GM23338 (cell line): ENCODE measurements at places on chromosomes 6 and 20. TPM values are rescaled to one million over a fixed set of nuclear protein-coding genes. Genes with fewer than 3 reads are reported as not detected.

Gene FAM217A
- not detected in 2 replicates for total RNA-seq

Gene HRH3
- total RNA-seq, result 2.9 and 5.2 TPM in 2 replicates

Gene LINC00237
- 0.31 TPM in 1 of 2 replicates, not detected in the other for total RNA-seq

Gene CDH4
- total RNA-seq, result 4.0 and 4.2 TPM in 2 replicates

Gene CCDC170
- total RNA-seq, result 2.1 TPM in 1 of 2 replicates, not detected in the other

Gene WFDC5
- not detected in 2 replicates for total RNA-seq

Gene NRN1
- 0.23 TPM in 1 of 2 replicates, not detected in the other for total RNA-seq

Gene GABRR1
- total RNA-seq, result 0.14 and 0.16 TPM in 2 replicates

Gene WFDC10B
- not detected in 2 replicates for total RNA-seq

DNA sequence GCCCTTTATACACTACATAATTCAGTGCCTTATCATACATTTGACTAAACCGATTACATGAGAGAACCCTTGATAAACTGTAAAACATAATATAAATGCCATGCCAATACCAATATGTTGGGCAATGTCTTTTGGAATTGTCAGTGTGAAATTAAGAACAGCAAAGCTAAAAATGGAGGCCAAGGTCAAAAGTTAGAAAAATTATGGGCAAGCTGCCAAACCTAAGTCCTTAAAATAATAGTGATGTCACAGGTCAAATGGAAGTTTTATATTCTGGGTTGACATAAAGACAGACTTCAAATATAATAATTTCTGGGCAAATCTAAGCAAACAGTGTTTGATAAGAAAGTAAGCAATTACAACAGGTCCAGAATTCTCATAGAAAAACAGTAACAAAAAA, 696.7 kb downstream of the RNF144B start:
- no peak for DNase-seq

DNA sequence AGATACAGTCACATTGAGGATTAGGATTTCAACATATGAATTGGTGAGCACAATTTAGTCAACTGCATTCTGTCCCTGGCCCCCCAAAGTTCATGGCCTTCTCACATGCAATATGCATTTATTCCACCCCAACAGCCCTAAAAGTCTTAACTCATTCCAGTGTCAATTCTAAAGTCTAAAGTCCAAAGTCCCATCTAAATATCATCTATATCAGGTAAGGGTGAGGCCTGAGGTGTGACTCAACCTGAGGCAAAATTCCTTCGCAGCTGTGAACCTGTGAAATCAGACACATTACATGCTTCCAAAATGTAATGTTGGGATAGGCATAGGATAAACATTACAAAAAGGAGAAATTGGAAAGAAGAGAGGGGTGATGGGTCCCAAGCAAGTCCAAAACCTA, 27.8 kb downstream of the CLIC5 start:
- no peak for DNase-seq

DNA sequence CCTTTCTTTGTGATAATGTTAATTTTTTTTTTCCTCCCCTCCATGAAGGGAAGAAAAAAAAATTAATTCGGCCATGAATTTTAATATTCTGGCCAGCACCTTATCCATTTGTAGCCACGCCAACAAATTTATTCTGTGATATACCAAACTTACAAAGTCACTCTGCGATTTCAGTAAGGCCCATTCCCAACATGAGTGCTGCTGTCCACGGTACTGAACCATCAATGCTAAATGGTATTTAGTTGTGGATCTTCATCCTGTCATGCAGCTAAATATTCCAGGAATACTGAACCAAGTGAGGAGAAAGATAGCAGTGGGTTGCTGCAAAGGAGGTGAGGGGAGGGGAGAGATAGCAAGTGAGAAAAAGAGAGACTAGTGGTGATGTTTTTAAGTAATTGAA, 19.5 kb upstream of the RSPH4A start:
- peak; percentile 59 for DNase-seq

- peak; percentile 83 for DNase-seq
Measured at GRCh38 chr6:146598772-146599405, at the start of gene ADGB. Gene ADGB (plus strand): TSS chr6:146598972. CDS start chr6:146599041, 69 bp downstream.

DNA sequence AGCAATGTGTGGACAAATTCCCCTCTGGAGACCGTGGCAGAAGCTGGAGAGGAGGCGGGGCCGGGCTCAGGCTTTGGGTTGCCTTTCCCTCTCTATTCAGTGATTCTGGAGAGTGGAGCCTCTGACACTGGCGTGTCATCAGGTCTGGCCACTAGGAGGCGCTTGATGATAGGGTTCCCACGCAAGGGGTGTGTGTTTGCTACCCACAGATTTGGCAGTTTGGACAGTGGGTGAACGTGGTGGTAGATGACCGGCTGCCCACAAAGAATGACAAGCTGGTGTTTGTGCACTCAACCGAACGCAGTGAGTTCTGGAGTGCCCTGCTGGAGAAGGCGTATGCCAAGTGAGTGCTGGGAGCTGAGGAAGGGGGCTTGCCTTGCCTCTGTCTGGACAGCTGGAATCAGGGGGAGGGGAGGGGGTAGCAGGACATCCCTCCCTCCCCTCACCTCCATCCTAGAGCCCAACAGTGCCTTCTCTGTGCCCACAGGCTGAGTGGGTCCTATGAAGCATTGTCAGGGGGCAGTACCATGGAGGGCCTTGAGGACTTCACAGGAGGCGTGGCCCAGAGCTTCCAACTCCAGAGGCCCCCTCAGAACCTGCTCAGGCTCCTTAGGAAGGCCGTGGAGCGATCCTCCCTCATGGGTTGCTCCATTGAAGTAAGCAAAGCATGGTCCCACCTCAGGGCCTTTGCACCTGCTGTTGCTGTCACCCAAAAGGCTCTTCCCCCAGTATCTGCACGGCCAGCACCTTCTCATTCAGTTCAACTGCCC, 14.3 kb downstream of the CAPN11 start:
- DNase-seq, result peak; percentile 86

GRCh38 chr20:44018942-44019637, 104.4 kb downstream of the TOX2 start:
- DNase-seq, result no peak

DNA sequence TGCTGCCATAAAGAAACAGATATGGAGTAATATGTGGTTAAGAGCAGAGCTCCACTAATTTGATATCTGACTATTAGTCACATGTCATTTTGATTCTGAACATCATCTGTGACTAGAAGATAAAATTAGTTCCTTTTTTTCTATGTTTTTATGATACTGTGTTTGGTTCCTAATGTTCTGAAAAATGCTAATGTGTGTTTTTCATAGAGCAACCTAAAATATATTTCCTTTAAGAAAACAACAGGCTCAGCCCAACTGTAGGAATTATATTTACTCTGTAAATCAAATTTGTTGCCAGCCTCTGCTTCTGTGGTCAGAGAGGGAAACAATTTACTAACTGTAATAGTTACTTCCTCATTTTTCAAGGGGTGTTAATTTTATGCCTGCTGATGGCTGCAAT, 33.3 kb upstream of the TXLNB start:
- no peak for DNase-seq

- peak; percentile 23 for DNase-seq
Measured at GRCh38 chr6:117918454-117918853, 11.4 kb downstream of the SLC35F1 start.

DNA sequence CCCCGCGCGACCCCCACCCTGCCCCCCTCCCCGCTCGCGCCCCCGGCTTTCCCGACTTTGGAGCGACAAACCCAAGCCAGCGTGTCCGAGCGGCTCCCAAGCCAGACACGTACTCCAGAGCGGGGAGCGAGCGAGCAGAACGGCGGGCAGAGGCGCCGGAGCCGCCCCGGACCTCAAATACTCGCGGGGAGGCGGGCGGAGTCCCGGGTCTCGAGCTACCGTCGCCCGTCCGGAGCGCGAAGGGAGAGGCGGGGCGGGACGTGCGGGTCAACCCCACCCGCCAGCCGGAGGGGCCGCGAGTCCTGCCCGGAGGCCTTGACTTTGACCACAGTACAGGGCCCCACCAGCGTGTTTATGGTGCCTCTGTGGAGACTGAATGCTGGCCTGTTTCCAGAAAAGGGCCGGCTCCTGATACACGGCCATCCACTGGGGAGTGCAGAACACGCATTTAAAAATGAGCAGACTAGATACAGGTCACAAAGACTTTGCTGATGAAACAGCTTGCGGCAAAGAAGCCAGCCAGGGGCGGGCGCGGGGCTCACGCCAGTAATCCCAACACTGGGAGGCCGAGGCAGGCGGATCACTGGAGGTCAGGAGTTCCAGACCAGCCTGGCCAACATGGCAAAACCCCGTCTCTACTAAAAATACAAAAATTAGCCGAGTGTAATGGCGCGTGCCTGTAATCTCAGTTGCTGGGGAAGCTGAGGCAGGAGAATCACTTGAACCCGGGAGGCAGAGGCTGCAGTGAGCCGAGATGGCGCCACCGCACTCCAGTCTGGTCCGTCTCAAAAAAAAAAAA, at the start of gene SERPINB6:
SERPINB6 (minus strand) TSS at position 148 of the 799 bp plus-strand sequence. CDS start 12,235 bp downstream, outside the sequence.
- peak; percentile 58 for DNase-seq

- no peak for DNase-seq
Measured at GRCh38 chr6:32105433-32105832, 3.7 kb downstream of the TNXB start.

- no peak for DNase-seq
Measured at GRCh38 chr6:166202321-166202733, 34.7 kb upstream of the TBXT start.

- DNase-seq, result peak; percentile 39
Measured at GRCh38 chr20:41029150-41029901, 704 bp downstream of the TOP1 start.

GRCh38 chr6:137363805-137364138, 130.4 kb downstream of the OLIG3 start:
- DNase-seq, result no peak

DNA sequence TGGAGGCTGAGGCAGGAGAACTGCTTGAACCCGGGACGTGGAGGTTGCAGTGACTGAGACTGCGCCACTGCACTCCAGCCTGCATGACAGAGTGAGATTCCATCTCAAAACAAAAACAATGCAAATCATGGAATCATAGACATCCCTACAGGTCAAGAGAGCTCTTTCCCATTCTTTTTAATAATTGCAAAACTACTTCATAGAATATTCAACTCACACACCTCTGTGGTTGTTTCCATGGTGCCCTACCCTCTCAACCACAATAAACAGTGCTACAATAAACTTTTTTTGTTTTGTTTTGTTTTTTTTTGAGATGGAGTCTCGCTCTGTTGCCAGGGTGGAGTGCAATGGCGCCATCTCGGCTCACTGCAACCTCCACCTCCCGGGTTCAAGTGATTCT, 11.8 kb upstream of the ADNP start:
- no peak for DNase-seq

DNA sequence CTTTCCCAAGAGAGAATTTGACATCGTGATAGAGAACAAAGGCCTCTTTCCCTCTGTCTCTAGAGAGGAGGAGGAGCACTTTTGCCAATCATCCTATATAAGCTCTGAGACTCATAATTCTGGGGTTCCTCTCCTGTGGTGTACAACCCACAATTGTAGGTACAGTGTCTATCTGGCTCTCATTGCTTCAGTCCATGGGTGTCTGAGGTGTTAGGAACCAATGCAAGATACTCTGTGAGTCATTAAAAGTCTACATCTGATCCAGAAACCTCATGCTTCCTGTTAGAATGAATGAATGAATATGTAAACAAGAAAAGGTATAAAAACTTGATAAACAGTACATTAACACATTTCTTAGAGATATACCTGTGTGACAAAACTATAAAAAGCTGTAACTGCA, 356.7 kb downstream of the QKI start:
- DNase-seq, result no peak

DNA sequence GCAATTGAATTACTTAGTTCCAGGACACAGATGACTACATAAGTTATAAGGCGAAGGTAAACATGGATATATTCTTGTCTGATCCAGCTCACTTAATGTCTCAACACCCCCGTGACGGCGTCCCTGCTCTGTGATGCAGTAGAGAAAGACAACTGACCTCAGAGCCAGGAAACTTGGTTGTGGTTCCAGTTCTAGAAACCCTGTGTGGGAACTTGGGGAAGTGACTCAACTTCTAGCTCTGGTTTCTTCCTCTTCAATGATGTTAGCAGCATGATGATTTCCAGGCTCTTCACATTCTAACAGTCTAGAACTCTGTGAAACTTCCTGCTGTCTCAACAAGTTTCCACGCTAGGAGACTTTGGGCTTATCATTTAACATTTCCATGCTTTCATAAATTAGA, 18.4 kb downstream of the LAMA4 start:
- no peak for DNase-seq

- DNase-seq, result no peak
Measured at GRCh38 chr6:156617376-156617775, 159.8 kb upstream of the ARID1B start.

GRCh38 chr6:135505648-135506047, 8.1 kb upstream of the AHI1 start:
- DNase-seq, result peak; percentile 51

GRCh38 chr6:136918706-136919105, 3.4 kb upstream of the SLC35D3 start:
- DNase-seq, result peak; percentile 8

GRCh38 chr6:39075010-39075686, 26.6 kb downstream of the GLP1R start:
- no peak for DNase-seq

DNA sequence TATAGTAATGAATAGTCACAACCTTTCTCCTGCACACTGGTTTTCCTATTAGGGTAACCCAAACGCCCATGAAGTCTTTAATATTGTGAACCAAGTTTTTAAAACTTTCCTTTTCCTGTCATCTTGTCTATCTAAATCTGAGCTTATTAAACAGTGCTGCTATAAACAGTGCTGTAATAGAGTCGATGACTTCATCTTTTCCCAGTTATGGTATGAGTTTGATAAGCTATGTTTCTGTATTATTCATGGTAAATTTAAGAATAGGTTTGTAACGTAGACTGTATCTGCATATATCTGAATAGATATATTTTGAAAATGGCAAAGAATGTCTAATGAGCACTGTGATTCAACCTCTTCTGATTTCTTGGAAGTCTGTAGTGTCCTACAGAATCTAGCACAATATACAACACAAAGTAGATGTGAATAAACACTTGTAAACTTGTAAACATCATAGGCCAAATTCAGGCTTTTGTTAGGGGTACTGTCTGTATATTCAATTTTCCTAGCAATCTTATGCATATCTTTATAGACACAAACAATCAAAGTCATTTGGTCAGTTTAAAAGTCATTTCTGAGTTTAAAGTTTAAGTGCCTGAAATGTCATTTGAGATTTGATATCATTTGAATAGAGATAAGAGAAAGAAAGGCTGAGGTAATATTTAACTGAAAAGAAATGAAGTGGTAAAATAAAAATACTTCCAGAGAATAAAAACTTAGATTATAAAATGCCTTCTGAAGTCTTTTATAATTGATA, 155.5 kb downstream of the PTPRK start:
- no peak for DNase-seq

- DNase-seq, result peak; percentile 77
Measured at GRCh38 chr6:15464211-15464725, 198.6 kb downstream of the DTNBP1 start.
